ENCODE measurements at places on chromosomes 12 and 14.
A peak's percentile ranks its signal among the peaks of the same experiment; 100 is the strongest.

- no peak for DNase-seq
Observed at GRCh38 chr12:95214466-95214865, 2.8 kb downstream of the FGD6 start.

DNA sequence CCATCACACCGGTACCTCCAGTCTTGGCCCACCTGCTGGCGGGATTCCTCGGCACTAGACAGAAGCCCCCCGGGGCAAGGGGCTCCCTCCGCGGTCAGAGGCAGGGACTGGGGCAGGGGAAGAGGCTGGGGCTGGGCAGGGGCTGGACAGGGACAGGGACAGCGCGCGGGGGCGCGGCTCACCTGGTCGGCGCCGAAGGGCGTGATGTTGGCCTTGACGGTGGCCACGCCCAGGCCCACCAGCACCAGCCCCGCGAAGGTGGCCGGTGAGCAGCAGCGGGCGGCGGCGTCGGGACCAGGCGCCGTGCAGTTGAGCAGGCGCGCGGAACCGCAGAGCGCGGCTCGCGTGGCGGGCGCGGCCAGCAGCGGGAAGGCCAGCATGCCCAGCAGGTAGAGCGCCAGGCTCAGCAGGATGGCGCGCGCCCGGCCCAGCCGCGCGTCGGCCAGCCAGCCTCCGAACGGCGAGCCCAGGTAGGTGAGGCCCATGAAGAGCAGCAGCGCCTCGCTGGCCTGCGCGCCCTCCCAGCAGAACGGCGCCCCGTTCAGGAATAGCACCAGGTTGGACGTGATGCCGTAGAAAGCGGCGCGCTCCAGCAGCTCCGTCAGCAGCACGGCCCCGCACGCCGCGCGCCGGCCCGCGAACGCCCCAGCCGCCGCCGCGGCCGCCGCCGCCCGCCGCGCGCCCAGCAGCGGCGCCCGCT lies 392 bp downstream of the SLC15A4 start:
- DNase-seq, result no peak

DNA sequence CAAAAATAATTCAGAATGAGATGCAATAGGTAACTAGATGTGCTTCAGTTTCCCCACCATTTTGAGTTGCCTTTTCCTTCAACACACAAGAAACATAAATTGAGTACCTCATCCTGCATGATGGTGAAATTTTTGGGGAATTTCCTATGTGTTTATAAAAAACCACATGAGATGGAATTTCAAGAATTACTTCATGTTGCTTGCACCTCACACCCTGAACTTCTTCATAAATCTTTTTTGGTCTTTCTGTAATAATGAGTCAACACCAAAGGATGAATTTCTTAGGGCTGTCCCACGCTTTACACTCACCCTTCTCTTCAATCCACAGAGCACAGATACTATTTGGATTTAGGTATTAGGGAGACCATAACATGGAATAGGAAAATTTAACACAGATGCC lies 22.6 kb upstream of the LUM start:
- no peak for DNase-seq

GRCh38 chr14:96038920-96039632 lies at the start of gene C14orf132:
Gene C14orf132 (plus strand): TSS chr14:96039362. CDS start chr14:96039501, 139 bp downstream.
- DNase-seq, result peak; percentile 53

GRCh38 chr14:34120185-34120977 lies 169.5 kb upstream of the EGLN3 start:
- no peak for DNase-seq

GRCh38 chr12:49706351-49707127 lies 666 bp downstream of the FMNL3 start:
- no peak for DNase-seq

GRCh38 chr12:111494676-111495075 lies 89.0 kb downstream of the SH2B3 start:
- no peak for DNase-seq

DNA sequence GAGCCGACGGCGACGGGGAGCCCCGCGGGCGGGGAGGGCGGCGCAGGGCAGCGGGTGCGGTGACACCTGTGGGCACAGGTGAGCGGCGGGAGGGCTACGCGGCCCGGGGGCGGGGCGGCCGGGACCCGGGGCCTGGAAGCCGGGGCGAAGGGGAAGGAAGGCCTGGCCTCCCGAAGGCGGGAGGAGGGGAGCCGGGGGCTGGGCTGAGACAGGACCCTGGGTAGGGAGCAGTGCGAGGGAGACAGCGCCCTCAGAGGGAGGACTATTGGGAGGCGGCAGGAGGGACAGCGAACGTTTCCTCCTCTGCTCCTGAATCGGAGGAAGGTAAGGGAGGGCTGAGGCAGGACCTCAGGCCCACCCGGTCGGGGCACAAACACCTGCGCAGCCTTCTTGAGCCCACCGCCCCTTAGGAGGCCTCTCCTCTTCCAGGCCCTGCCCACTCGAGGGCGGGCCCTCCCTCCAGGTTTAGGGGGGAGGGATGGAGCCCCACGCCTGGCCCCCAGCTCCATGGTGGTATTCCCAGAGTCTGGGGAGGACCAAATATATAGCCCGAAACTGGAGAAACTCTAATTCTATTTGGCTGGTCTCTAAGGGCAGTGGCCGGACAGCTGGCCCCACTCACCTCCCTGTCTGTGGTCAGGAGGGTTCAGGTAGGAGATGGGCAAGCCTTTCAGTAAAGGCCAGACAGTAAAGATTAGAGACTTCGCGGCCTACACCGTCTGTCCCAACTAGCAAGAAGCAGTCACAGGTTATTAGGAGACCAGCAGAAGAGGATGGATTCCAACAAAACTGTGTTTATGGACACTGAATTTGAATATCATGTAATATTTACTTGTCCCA lies 509 bp downstream of the PLEKHG6 start:
- DNase-seq, result no peak

DNA sequence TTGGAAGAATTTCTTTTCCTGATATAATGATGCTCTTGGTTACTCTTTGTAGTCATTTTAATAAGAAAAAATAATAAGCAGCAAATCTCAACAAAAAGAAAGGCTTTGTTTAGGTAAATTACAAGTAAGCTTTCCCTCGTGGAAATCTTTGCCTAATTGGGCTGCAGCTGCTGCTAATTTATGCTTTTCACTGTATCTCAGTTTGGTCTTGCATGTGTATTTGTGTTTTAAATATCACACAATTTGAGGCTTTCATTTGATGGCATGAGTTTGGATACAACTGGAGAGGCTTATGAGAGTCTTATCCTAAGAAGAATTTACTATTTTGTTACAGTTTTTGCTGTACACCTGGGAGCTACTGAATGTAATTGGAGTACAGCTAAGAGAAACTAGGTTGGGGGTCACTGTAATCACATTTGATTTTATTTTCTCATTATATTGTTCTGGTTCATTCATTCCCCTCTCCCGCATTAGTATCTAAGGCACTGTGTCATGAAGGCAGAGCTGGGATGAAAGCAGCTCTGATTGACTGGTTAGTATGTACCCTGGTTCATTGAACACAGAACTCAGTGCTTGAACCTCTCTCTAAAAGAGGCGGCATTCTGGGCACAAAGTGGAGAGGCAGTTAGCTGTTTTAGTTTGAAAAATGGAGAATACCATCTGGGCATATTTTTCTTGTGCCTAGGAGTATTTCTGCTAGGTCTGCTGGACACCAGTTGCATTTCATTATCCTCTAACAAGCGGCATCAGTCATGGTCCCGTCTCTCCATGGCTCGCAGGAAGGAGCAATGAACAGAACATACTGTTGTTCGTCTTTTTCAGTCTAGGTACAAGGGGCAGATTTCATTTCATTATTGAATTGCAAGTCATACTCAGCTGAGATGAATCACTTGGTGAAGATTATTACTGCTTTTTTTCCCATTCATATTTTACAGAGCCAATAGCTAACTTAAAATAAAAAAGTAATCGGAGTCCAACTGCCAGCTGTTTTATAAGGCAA lies 118.0 kb upstream of the TMEM260 start:
- no peak for DNase-seq

GRCh38 chr12:65962921-65963861 lies 138.9 kb downstream of the HMGA2 start:
- DNase-seq, result no peak

- DNase-seq, result no peak
Observed at GRCh38 chr12:52230364-52231281, 2.4 kb upstream of the KRT7 start.

DNA sequence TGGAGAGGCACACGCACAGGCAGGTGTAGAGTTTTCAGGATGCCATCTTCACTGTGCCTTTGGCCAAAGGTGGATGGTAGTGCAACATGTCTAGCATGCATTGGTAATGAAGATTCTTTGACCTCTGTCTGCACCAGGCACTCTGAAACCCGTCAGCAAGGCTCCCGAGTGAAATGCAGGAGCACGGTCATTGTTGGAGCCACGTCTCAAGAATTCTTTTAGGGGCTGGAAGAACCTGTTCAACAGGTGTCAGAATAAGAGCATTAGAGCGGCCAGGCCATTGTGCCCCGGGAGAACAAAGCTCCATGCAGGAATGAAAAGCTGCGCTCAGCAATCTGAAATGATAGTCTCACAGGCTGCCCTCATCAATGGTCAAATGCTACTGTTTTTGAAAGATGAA lies 40.2 kb upstream of the DICER1 start:
- no peak for DNase-seq

GRCh38 chr12:67520606-67521005 lies 127.9 kb upstream of the DYRK2 start:
- no peak for DNase-seq

GRCh38 chr14:102125546-102125945 lies 14.2 kb upstream of the WDR20 start:
- no peak for DNase-seq

DNA sequence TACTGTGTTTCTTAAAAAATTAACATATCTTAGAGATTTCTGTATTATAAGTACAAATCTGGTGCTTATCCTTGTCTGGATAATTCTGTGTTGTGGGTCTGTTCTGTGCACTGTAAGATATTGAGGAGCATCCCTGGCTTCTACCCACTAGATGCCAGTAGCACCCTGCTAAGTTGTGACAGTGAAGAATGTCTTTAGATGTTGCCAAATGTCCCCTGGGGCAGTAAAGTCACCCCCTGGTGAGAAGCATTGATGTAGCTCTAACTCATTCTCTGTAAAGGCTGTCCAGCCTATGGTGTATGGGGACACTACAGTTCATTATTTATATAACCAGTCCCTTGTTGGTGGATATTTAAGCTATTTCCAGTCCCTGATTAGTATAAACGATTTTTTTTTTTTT lies 31.4 kb downstream of the MAP1LC3B2 start:
- no peak for DNase-seq

DNA sequence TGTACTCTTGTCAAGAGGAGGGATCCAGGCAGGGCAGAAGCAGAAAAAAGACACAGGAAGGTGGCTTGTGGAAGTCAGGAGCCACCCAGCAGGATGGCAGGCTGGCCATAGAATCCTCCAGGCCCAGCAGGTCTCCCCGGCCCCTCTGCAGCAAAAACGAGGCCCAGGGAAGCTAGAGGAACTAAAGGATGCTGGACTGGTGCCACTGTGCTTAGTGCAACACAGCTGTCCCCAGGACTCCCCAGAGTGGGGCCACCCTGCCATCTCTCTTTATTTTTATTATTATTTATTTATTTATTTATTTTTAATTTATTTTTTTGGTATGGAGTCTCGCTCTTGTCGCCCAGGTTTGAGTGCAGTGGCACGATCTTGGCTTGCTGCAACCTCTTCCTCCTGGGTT lies 54.1 kb downstream of the PITPNM2 start:
- DNase-seq, result no peak

GRCh38 chr14:75522224-75522982 lies at the start of gene BATF:
Gene BATF (plus strand): TSS chr14:75522469. CDS start chr14:75522683, 214 bp downstream.
- peak; percentile 16 for DNase-seq

DNA sequence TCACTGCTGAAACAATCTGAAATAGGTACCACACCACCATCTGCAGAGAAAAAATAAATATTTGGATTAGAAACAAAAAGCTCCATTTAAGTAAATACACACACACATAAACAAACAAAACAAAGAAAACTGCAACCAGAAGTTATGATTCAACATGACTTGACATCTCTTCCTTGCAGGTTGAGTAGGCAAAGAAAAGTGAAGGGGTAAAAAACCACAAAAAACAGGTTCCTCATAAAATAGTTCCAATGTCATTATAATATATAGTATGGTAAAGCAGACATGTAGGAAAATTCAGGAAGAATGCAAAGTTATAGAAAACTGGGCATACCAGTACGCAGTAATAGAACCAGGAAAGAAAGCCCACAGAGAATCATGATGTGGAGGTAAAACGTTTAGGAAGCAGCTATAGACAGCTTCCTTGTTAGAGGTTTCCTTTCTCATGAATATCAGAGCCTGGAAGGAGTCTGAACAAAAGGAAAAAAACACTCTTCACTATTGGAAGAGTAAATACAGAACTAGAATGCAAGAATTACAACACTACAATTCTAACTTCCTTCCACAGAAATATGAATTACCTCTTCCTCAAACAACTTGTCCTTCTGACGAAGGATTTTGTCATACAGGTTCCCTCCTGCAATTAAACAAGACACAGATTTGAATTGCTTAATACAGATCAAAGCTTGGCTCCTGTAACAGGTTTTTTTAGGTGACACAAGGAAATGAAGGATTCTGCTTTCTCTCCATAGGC lies 6.1 kb downstream of the NEK9 start:
- DNase-seq, result no peak

Measured in hippocampal formation (tissue), 2 donors.